ENCODE measurements at places on chromosomes 13 and 19.

DNA sequence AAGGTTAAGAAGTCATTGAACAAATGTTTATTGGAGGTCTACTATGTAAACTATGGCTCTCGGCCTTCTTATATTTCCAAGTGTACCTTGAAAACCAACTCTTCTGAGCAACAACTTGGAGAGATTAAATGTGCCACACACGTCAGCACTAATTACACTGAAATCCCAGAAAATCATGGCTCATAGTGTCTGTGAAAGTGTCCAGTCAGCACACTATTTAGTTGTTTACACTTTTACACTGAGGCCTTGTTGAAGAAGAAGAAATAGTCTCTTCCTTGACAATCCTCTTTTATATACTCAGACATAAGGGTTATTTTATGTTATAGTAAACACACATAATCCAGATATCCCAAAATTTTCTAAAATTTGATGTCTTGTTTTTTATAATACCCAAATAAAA, 30.9 kb upstream of the NBEA start:
- DNase-seq: no peak

- DNase-seq: no peak
These were observed 1.7 kb downstream of the TRAPPC5 start for GRCh38 chr19:7682175-7682855.

DNA sequence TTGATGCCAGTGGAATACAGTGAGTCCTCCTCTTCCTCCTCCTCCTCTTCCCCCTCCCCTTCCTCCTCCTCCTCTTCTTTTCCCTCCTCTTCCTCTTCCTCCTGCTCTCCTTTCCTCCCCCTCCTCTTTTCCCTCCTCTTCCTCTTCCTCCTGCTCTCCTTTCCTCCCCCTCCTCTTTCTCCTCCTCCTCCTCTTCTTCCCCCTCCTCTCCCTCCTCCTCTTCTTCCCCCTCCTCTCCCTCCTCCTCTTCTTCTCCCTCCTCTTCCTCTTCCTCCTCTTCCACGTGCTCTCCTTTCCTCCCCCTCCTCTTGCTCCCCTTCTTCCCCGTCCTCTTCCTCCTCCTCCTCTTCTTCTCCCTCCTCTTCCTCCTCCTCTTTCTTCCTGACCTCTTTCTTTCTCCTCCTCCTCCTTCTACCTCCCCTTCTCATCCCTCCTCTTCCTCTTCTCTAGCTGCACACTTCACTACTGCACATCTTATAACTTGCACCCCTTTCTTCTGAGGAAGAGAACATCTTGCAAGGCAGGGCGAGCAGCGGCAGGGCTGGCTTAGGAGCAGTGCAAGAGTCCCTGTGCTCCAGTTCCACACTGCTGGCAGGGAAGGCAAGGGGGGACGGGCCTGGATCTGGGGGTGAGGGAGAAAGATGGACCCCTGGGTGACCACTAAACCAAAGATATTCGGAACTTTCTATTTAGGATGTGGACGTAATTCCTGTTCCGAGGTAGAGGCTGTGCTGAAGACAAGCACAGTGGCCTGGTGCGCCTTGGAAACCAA, 5.6 kb downstream of the PDX1 start:
- no peak for DNase-seq

- DNase-seq: peak; percentile 75
These were observed 203.8 kb upstream of the SLITRK6 start for GRCh38 chr13:86003029-86003428.

- DNase-seq: peak; percentile 9
These were observed 179.8 kb downstream of the COG6 start for GRCh38 chr13:39835253-39835652.

DNA sequence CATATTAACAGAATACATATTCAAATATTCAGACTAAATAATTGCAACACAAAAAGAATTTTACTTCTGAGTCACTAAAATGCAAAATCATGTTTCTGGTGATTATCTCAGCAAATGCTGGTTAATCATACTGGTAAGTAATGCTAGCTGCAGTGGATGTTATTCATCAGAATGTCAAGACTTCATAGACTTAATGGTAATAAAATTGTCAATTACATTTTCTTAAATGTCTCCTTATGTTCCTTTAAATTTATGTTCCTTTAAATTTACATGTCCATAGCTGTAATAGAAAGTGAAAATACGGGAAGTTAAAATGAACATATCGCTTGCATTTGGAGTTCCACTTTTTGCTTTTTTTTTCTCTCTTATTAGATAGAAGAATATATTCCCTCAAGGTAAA, 853.0 kb downstream of the SLITRK6 start:
- no peak for DNase-seq

DNA sequence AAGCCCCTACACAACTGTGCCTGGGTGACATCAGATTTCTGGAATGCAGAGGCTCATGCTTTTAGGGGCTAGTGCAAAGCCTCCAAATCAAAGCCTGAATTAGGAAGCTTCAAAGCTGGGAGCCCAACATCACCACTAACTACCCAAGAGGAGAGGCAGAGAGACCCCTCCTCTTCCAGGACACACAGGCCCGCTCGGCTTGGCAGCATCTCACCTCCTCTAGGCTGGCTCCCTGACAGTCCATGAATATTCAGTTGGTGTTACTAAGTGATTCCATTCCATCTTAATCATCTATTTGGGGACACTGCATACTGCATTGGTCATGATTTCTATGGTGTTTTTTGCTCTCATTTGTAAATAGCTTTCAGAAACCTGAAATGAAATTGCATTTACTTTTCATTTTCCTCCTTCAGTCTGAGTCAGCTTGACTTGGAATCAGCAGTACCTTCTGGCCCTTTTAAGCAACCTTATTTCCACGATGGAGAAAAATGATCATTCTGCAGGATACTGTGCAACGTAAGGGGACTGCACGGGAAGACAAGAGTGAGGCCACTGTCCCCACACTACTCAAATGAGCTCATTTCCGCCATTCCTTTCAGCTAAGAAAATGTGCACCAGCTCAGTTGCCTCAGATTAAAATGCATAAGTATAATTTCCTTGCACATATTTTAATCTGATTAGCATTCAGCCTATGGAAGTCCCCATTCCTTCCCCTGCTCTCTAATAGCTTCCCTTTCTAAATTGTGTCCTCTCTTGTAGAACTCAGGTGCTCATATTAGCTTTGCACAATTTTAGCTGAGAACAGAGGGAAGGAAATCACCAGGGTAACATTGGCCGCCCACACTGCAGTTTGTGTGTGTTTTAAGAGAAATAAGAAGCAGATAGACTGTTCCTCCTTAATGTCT, 219.9 kb downstream of the RFC3 start:
- no peak for DNase-seq

DNA sequence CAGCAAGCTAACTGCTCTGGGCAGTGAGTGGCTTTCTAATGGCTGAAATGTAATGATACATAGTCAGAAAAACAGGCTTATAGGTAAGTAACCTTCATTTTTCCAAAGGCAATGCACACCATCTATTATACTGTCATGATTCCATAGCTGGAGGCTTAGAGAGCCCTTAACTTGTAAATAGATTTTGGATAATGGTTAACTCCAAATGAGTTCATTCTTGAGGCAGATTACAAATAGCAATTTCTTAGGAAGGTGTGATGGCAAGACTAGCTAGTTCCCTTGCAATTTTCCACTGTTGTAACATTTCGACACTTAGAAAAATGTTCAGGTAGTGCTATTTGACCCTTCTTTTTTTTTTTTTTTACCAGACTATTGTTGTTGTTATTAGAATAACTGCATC, 789.8 kb upstream of the PCDH9 start:
- DNase-seq: no peak

DNA sequence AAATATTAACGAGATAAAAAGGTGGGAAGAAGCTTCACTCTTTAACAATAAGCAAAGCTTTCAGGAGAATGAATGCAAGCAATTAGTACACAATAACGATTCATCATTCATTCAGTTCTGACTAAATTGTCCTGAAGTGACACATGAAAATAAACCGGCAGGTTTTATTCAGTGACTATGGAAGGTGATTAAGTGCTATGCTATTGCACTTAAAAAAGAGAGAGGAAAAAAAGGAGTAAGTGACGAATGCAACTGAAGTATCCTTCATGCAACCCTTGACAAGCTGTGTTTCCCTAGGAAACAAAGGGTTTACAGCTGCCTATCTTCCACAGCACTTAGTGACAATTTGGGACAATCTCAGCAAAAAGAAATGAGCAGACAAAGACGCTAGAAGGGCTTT, 1.4 kb downstream of the LIG4 start:
- no peak for DNase-seq

DNA sequence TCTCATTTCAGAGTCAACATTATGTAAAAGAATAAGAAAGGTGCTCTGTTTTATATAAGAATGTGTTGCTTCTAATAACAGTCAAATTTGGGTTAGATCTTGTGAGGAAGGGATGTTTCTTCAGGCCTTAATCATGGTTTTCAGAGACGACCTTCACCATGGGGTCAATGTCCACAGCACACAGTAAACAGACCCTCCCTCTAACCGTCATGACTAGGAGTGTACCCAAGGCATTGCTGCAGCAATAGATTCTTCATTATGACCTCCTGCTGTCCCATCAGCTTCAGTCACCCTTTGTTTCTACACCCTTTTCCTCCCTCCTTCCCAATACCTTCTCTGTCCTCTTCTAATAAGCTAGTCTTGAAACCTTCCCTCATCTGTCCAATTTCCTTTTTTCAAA, 15.7 kb downstream of the SERPINE3 start:
- no peak for DNase-seq

DNA sequence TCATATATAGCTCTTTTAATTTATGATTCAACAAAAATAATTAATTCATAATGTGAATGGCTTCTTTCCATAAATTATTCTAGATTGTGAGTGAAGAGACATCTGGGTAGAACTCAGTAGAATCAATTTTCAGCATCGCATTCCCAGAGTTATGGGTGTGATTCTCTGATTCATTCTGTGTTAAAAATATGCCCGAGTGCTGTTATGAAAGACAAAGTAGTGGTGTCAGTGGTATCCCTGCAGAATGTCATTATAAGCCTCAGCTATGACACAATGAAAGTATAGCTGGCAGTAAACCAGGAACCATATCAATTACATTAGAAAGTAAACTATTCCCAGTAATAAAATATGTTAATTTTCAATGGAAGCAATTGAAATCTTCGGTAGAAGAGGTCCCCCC, 480.5 kb upstream of the SLITRK1 start:
- no peak for DNase-seq

- DNase-seq: no peak
These were observed 44.4 kb upstream of the USE1 start for GRCh38 chr19:17170538-17171297.

GRCh38 chr13:94658926-94659597, 53.3 kb downstream of the SOX21 start:
- DNase-seq: no peak

- no peak for DNase-seq
These were observed 18.1 kb downstream of the SLC7A1 start for GRCh38 chr13:29577136-29578051.

DNA sequence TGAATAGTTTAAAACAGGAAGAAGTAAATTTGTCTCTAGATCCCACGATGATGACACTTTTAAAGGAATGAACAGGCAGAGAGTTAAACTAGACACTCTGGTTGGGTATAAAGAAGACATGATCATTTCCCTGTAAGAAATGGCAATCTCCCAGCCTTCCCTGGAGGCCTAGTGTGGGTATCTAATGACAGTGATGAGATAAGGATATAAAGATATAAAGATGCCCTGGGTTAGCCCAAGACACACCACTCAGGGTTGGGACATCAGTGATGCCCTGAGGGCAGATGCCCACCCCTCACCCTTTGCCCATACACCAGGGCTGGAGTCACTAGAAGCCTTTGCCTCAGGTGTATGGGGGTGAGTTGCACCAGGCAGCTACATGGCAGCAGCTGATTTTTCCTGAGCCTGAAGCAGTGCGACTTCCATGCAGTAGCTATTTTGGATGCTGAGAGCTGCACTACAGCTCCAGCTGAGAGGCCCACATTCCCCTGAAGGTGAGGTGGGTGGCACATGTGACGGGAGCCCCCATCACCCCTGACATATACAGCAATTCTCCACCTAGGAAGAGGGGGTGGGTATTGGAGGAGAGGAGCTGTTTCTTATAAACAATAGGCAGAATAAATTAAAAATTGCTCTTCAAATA, 177.5 kb downstream of the NDFIP2 start:
- no peak for DNase-seq

- peak; percentile 58 for DNase-seq
These were observed 6.5 kb upstream of the OPA3 start for GRCh38 chr19:45591004-45591637.

GRCh38 chr13:79808475-79808874, 327.5 kb downstream of the NDFIP2 start:
- DNase-seq: no peak

GRCh38 chr19:40625406-40626120, 24.4 kb downstream of the LTBP4 start:
- DNase-seq: no peak

DNA sequence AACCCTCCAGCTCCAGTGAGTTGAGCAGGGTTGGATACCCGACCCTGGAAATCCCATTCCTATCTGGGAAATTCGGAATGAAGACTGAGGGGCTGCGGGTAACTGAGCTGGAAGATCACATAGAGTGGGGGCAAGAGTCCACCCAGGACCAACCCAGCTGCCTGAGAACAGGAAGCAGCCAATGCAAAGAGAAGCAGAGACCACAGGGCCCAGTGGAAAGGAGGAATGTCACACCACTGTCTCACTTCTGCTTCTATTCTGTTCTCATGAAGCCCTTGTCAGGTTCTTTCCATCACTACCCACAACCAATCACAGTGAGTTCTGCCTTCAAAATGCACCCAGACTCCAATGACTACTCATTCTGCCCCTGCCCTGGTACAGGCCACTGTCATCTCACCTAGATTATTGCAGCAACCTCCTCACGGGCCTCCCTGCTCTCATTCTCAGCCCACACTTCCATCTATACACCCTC, 15.3 kb downstream of the DYRK1B start:
- DNase-seq: no peak

DNA sequence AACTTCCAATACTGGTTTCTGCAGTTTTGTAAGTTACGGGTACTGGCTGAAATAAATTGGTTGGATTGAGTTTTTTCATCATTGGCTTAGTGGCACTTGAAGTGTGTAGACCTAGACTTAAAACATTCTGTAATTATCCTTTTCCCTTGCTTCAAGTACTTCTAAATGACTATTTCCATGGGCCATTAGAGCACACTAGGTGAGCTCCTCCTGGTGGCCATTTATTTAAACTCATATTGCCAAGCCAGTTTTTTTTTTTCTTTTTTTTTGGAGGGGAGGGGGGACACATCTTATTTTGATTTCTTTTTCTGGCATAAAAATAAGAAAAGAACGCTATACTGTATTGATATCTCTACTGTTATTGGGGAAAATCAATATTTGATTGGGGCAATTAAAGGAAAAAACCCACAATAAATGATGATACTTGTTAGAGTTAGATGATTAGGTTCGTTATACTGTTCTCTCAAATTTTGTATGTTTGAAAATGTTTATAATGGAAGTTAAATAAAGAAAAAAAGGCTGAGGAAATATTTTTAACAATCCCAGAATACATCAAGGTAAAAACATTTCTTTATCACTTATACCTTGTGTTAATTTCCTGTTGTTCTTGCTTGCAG, 82.9 kb downstream of the PDS5B start:
- peak; percentile 56 for DNase-seq
